ENCODE measurements at places on chromosomes 3 and 15.
A peak's percentile ranks its signal among the peaks of the same experiment; 100 is the strongest.

DNA sequence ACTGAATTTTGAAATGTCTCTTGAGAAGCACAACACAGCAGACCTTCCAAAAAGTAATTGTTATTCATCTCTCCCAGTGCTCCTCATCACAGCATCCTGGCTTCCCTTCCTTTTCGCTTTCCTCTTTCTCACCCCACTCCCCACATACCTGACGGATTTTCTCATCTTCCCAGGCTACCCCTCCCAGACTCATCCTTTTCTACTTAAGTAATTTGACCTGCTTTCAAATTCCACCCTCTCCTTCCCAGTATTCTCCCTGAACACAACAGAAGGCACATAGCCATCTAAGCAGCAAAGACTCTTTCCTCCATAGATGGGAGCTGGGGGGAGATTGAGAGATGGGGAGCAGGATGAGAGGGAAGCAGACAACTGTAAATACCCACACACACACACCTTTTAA is 187.1 kb upstream of the STT3B start:
- no peak for DNase-seq

- no peak for DNase-seq
Measured at GRCh38 chr3:100245136-100245535, 15.7 kb upstream of the TBC1D23 start.

DNA sequence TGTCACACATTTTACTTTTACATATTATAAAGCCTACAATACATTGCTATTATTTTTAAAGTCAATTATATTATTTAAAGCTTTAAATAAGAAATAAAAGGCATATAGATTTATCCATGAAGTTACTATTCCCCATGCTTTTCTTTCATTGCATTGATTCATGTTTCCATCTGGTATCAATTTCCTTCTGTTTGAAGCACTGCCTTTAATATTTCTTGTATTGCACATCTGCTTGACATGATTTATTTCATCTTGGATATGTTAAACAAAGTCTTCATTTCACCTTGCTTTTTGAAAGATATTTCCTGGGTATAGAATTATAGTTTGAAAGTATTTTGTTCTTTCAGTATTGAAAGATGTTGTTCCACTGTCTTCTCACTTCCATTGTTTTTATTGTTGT is 174.3 kb upstream of the MBNL1 start:
- no peak for DNase-seq

DNA sequence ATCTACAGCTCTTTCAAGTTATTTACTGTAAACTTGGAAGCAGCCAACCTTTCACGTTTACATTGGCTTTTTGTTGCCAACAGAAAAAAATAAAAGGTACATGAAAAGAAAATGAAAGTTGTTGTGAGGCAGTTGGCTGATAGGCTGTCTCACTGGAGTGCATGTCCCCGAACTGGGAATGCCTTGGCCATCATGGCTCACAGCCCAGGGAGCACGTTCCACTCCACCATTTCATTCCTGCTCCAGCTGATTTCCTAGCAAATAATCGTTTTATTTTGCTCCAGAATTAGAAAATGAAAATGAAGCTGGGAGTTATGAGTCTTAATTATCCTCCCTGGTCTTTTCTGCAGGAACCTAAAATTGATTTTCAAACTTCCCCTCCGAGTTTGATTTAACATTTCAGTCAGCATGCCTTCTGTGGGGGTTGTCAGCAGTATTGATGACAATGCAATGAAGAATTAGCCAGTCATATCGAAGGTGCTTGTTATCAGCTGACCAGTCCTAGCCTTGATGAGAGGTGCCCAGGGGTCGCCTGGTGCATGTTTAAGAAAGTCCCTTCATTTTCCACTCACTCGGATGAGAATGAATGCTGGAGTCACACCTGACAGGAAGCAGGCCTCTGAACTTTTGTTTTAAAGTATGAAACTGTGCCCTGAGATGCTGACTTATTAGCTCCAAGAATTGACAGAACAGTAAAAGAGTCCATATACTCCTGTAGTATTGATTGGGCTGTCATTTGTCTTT is 293.7 kb upstream of the TRIM42 start:
- DNase-seq: no peak

DNA sequence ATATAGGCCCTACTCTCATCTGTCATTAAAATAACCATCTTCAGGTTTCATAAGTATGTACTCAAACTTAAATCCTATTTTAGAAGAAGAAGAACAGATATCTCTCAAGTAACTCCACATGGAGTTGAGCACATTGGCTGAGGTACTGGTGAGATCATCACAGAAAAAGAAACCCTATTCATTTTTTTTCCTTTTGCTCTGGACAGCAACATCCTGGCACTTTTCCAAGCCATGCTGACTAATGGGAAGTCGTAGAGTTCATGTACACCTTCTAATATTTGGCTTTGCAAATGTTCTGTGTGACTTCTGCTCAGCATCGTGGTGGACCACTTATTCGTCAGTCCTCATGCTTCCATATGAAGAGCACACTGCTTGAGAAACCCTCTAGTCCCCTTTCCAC is 336.0 kb upstream of the KCNH8 start:
- no peak for DNase-seq

DNA sequence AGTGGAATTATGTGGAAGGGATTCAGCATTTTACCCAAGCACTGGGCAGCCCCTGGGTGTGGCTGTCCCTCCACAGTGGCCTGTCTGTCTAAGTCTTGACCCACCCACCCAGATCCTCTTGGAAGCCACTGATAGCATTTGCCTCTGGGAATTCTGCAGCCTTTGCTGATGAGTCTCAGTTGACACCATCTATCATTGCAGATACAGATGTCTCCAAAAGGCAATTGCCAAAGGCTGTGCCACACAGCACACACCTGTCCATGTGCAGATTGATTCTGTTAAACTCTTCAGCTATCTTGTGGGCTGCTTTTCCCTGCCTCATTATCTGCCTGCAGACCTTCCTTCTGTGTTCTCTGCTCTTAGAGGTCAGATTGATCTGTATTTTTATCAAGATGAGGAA is 18.1 kb downstream of the CX3CR1 start:
- no peak for DNase-seq

- peak; percentile 14 for DNase-seq
Measured at GRCh38 chr15:57667171-57667849, 39.2 kb upstream of the POLR2M start.

DNA sequence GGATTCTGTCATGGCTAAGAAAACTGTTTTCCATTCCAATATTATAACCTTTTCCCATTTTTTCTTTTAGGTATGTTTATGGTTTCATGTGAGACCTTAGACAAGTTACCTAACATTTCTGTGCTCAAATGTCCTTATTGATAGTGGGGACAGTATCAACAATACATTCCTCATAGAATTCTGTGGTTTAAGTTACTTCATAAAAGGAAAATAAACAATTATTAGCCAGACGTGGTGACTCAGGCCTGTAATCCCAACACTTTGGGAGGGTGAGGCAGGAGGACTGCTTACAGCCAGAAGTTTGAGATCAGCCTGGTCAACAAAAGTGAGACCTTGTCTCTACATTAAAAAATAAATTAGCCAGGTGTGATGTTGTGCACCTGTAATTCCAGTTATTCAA is 436.8 kb upstream of the CNTN4 start:
- no peak for DNase-seq

GRCh38 chr3:155184011-155184410 is 103.9 kb downstream of the MME start:
- DNase-seq: no peak

DNA sequence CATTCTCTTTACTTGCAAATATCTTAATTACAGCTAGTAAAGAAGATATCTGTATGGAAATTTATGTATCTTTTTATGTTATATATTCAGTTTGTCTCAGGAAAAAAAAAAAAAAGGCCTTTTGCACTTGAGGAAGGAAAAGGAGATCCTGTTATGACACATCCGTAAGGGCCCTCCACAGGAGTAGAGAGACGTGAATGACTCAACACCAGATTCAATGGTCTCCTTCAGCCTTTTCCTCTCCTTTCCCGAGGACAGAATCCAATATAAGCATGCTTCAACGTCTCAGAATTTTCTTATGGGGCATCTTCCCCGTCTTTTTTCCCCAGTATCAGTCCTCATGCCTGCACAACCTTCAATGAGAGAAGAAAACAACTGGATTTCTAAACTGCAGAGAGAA is 340.3 kb downstream of the NTRK3 start:
- no peak for DNase-seq

DNA sequence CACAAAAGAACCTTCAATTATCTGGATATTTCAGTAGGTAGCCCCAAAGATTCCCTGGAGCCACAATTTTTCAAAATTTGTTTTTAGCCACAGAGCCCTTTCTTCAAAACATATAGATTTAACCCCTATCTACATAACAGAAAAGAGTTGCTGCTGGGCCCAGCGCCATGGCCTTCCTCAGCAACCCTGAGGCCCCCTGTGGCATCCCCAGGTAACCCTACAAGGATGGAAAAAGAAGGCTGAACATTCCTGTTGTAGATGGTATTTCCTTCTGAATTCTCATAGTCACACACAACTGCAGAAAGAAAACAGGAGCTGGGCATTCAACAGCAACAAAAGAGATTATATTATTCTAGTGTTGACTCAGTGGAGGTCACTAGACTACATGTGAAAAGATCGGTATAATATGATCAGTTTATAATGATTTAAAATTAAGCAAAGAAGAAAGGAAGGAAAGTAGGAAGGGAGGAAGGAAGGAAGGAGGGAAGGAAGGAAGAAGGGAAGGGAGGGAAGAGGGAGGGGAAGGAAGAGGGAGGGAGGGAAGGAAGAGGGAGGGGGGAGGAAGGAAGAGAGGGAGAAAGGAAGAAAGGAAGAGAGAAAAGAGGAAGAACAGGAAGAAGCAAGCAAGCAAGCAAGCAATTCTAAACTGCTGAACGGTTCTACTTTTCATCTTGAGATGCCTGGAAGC is 342.5 kb upstream of the NR2F2 start:
- no peak for DNase-seq

GRCh38 chr3:56303487-56303886 is 164.8 kb downstream of the ERC2 start:
- DNase-seq: no peak

DNA sequence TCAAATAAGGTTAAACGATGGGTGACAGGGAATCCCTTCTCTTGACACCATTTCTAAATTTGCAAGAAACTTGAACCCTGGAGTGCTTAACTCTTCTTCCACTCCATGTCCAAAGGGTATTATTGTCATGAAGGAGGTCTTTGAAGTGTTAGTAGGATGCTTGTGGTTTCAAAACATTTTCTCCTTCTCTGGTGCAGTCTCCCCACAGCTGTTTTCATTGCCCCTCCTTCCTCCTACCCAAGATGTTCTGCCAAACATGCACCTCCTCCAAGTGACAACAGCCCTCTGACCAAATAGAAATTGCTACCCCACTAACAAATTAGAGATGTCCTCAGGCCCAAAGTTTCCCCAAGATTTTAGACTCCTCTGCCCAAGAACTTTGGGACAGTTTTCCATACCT is 151.4 kb downstream of the POLR2M start:
- no peak for DNase-seq

GRCh38 chr3:149494759-149495580 is 20.5 kb downstream of the TM4SF4 start:
- DNase-seq: no peak

GRCh38 chr3:196813903-196814302 is 53.8 kb upstream of the SENP5 start:
- no peak for DNase-seq

DNA sequence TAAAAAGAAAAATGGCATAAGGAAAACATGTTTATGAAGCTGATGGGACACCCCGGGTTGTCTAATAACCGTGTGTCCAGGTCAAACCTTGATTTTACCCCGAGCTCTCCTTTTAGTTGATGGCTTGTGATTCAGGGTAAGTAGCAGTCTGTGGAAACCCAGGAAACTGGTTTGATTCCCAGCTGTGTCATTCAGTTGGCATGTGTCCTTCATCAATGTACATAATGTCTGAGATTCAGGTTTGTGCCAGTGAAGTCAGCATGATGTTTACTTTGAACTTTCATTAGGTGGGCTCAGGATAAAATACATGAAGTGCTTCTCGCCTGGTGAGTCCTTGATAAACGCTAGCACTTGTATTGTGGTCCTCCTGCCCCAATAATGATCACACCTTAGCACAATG is 4.3 kb upstream of the COPG1 start:
- no peak for DNase-seq

DNA sequence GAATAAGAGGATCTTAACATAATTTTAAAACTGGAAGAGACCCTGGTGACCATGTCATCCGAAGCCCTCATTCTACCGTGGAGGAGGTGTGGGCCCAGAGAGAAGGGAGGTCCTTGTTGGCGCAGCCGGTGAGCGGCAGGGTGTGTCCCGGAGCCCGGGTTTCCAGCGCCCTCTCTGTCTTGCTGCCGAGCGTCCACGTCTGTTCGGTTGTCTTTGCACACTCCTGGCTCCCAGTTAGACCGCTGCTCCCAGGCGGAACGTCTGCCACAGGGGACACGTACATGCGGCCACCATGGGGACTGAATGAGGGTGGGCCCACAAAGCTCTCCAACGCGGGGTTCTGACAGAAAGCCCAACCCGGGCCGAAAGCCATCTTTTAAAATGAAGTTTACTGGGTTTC is 6.6 kb upstream of the MUC4 start:
- no peak for DNase-seq
